ENCODE measurements at places on chromosomes 2 and 18. TPM values are rescaled to one million over a fixed set of nuclear protein-coding genes. Genes with fewer than 3 reads are reported as not detected.

Gene MC2R
- total RNA-seq = not detected

DNA sequence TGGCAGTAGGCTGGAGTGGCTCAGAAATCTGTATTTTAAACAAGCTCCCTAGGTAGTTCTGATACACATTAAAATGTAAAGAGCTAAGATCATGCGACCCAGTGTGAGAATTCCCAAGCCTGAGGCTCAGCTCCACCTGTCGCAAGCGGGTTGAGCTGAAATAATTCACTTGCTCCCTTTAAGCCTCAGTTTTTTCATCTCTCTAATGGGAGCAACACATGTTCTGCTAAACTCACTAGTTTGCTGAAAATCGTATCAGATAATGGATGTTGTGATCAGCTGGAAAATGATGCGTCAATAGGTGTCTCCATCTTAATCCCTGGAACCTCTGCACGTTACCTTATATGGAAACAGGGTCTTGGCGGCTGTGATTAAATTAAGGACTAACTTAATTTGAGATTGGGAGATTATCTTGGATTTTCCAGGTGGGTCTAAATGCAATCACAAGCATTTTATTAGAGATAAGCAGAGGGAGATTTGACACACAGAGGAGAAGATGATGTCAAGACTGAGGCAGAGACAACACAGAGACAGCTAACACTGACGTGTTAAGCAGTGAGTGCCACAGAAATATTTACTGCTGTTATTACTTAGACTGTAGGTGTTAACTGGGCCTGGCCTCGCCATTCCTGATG, 53.0 kb downstream of the POMC start:
- no peak overlapping the region for H3K27ac ChIP-seq
- no peaks in the 10 kb centered on the region for H3K4me1 ChIP-seq
- H3K27me3 ChIP-seq = peaks cover 1% of the 10 kb centered on the region

- no peak for DNase-seq
- H3K27me3 ChIP-seq = no peaks in the 10 kb centered on the region
- no peak overlapping the region for H3K27ac ChIP-seq
- no peaks in the 10 kb centered on the region for H3K4me1 ChIP-seq
Observed at GRCh38 chr2:159195697-159196096, 90.8 kb downstream of the WDSUB1 start.

Gene IL18RAP
- 15.0 TPM for total RNA-seq

Gene MLPH
- total RNA-seq = not detected

Gene ITGB6
- not detected for total RNA-seq

DNA sequence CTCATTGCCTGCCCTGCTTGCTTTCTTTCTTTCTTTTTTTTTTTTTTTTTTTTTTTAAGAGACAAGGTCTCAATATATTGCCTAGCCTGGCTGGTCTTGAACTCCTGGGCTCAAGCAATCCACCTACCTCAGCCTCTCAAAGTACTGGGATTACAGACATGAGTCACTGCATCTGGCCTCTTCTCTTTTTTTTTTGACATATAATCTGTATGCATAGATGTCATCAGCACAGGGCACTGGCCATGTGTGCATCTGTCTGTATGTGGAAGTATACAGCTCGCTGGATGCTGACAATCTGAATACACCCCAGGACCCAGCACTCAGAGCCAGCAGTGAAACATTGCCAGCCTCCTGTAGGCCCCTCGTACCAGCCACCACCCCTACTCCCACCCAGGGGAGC, 49.5 kb downstream of the TFCP2L1 start:
- H3K4me3 ChIP-seq = no peak overlapping the region
- no peak overlapping the region for H3K27ac ChIP-seq
- H3K4me1 ChIP-seq = no peaks in the 10 kb centered on the region

DNA sequence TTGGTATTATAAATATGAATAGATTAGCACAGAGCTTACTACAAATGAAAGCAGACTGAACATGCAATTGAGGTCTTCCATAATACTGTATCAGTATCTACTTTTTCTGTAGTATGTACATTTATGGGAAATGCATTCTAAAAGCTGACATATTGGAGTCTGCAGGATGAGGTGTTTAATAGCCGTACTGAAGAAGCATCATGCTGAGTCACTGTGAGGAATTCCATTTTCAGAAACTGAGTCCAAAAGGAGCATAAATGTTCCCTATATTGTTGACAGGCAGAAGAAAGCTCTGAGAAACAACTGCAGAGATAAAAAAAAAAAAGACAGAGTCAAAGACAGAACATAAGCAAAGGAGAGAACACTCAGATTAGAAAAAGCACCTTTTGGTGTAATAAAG, 366.7 kb upstream of the SPHKAP start:
- no peaks in the 10 kb centered on the region for H3K4me1 ChIP-seq
- no peak for DNase-seq
- H3K27ac ChIP-seq = no peak overlapping the region

GRCh38 chr2:36541891-36542595, 55.9 kb downstream of the FEZ2 start:
- H3K36me3 ChIP-seq = peaks cover 5% of the 10 kb centered on the region
- H3K27ac ChIP-seq = no peak overlapping the region
- H3K4me3 ChIP-seq = no peak overlapping the region

DNA sequence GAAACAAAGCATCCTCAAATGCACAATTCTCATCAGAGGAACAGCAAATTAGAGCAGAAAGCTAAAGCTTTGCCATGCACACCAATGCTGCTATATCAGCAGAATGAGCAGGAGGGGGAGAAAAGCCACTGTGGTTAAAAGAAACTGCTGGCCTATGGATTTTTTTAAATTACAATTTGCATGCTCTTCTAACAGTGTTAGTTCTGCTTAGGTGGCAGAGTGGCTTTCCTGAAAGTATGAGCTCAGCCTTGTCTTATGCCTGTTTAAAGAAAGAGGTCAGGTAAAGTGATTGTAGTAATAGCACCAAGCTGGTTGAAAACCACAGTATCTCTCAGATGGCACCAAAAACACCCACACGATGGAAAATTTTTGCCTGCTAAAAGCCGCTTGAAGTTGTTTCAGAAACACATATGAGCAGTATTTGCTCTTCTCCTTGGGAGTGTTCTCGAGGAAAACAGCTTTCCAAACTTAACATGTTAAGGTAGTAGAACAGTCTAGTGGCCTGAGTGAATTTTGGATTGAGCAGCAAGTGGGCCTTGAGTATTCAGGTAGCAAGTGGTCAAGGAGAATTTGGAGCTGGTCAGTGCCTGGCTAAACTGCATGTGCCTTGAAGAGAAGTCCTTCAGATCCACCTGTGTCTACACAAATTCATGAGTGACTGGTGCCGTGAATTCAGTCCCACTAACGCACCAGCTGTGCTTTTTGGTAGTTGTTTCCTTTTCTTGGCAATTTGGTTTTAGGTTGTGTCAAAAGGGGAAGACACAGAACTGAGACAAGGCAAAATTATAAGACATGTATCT, 19.6 kb upstream of the NDUFV2 start:
- H3K36me3 ChIP-seq = peaks cover 11% of the 10 kb centered on the region
- peaks cover 40% of the 10 kb centered on the region for H3K4me1 ChIP-seq
- H3K27me3 ChIP-seq = no peaks in the 10 kb centered on the region
- peak overlapping the region; percentile 97 for H3K27ac ChIP-seq

- peaks cover 2% of the 10 kb centered on the region for H3K27me3 ChIP-seq
- H3K36me3 ChIP-seq = no peaks in the 10 kb centered on the region
- no peak overlapping the region for H3K4me3 ChIP-seq
- H3K4me1 ChIP-seq = no peaks in the 10 kb centered on the region
- H3K27ac ChIP-seq = no peak overlapping the region
Observed at GRCh38 chr18:21331065-21331464, 89.0 kb downstream of the GREB1L start.

DNA sequence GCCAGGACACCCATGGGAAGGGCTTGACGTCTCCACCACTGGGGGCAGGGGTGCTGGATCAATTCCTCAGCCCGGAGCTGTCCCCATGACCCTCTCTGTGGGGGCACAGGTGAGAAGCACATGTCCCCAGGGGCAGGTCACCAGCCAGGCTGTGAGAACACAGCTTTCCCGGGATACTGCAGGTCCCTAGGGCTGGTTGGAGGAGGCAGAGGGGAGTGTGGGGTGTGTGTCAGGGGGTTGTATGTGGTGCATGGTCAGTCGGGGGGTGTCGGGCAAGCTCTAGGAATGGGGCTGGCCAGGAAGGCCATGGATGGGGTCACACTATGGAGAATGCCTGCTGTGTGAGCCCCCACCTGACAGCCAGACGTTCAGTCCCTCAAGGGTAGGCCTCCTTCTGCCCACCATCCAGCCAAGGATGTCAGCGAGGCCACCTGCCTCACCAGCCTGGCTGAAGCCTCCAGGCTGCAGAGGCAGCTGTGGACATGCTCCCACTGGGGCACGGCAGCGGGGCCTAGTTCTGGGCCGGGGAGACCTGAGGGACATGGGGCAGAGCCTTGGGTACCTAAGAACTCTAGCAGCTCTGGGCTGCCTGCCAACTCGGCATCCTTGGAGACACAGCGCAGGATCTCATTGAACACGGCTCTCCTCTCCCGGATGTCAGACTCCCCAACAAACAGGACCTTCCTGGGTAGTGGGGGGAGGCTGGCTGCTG, 10.3 kb downstream of the HS1BP3 start:
- H3K27ac ChIP-seq = no peak overlapping the region
- DNase-seq = no peak
- H3K27me3 ChIP-seq = no peaks in the 10 kb centered on the region
- no peak overlapping the region for H3K4me3 ChIP-seq
- H3K4me1 ChIP-seq = no peaks in the 10 kb centered on the region

DNA sequence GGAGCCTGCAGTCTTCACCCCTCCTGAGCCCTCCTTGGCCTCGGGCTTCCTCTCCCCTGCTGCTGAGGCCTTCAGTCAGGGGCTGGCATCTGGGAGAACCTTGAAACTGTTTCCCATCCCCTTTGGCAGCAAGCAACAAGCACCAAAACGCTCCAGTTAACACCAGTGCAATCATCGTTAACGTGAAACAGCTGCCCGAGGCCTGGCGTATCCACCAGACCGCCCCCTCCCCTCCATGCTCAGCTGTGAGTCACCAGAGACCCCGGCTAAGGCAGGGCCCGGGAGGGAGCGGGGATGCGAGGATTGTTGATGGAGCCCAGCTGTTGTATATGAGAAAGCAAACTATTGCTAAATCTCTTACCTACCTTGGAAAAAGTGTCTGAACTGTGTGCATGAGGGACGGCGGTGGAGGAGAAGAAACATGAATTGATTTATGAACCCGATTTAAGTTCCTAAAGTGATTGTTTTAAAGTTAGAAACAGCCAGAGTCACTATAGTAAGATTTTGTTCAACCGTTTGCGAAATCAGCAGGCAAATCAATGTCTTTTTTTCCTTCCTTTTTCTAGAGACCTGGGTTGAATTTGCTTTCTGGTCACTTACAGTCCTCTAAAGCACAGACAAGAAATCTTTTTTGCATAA, 5.2 kb downstream of the ZFP36L2 start:
- H3K27me3 ChIP-seq = peaks cover 2% of the 10 kb centered on the region
- peak; percentile 79 for DNase-seq
- peak overlapping the region; percentile 96 for H3K27ac ChIP-seq

- peaks cover 59% of the 10 kb centered on the region for H3K36me3 ChIP-seq
- no peak overlapping the region for H3K27ac ChIP-seq
- no peak overlapping the region for H3K4me3 ChIP-seq
- H3K27me3 ChIP-seq = no peaks in the 10 kb centered on the region
- peaks cover 18% of the 10 kb centered on the region for H3K4me1 ChIP-seq
Observed at GRCh38 chr2:241092677-241093076, 9.4 kb downstream of the MTERF4 start.

DNA sequence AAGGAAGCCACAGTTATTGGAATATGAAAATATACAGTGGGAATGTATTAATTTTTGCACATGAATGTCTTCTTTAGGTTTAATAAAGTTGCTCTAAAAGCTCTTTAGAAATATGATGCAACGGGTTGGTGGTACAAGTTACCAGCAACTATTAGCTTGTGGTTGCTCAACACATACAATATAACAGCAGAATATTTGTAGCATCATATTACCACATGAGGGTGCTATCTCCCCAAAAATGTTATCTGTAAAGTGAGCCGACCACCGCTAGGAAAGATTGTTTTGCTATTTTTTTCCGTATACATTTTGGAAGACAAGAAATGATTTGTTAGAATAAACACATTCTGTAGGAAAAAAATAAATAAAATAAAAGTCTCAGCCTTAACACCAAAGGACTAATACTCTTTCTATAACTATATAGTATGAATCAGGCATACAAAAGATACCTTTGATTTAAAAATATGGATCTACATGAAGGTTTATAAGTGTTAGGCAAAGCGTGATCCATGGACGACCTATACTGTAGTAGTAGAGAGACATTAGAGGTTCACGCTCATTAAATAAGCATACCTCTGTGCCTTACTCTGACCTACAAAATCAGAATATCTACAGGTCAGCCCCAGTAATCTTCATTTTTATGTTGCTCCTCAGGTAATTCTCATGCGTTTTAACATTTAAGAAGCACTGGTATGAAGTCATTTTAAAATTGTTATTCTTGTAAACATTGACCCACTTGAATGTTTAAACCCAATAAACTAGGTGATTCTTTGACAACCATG, 1110.6 kb upstream of the ACVR2A start:
- no peaks in the 10 kb centered on the region for H3K4me1 ChIP-seq
- H3K27me3 ChIP-seq = no peaks in the 10 kb centered on the region
- H3K36me3 ChIP-seq = no peaks in the 10 kb centered on the region
- DNase-seq = no peak
- H3K4me3 ChIP-seq = no peak overlapping the region
- H3K27ac ChIP-seq = no peak overlapping the region

Gene AFF3
- 5.7 TPM for total RNA-seq

Gene DHRS9
- 4.5 TPM for total RNA-seq

Gene ALK
- not detected for total RNA-seq

GRCh38 chr2:216695401-216695821, at the start of gene IGFBP5:
Gene IGFBP5 (minus strand): TSS chr2:216695549. CDS start chr2:216694775, 774 bp downstream.
- peaks cover 61% of the 10 kb centered on the region for H3K27me3 ChIP-seq
- H3K4me1 ChIP-seq = peaks cover 18% of the 10 kb centered on the region
- no peaks in the 10 kb centered on the region for H3K36me3 ChIP-seq
- H3K4me3 ChIP-seq = peak within 1 kb of the TSS; percentile 89
- H3K27ac ChIP-seq = no peak within 1 kb of the TSS
- no peak for DNase-seq

GRCh38 chr2:200338692-200339091, 32.2 kb downstream of the SPATS2L start:
- no peaks in the 10 kb centered on the region for H3K27me3 ChIP-seq
- no peak for DNase-seq
- peaks cover 21% of the 10 kb centered on the region for H3K4me1 ChIP-seq
- H3K27ac ChIP-seq = no peak overlapping the region
- no peak overlapping the region for H3K4me3 ChIP-seq

GRCh38 chr2:17867133-17867532, 11.3 kb upstream of the KCNS3 start:
- H3K27ac ChIP-seq = no peak overlapping the region
- no peak for DNase-seq
- H3K27me3 ChIP-seq = no peaks in the 10 kb centered on the region

DNA sequence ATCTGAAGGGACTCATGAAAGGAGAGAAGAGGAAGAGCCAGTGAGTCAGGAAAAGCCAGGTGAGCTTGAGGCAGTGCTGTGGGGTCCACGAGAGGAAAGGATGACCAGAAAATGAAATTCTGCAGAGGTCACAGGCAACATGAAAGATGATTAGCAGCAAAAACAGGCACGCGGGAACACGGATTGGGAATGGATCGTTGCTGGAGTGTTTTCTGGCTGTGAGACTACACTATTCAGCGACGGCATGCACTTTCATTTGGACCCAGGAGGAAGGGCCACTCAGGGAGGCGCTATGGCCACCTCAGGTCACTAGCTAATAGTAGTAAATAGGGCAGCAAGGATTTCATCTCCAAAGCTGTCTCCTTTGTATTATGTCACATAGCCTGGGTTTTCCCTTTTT, 44.8 kb downstream of the ZNF532 start:
- peaks cover 6% of the 10 kb centered on the region for H3K27me3 ChIP-seq
- H3K4me3 ChIP-seq = no peak overlapping the region
- no peak for DNase-seq
- no peak overlapping the region for H3K27ac ChIP-seq
- H3K36me3 ChIP-seq = no peaks in the 10 kb centered on the region

- no peak overlapping the region for H3K27ac ChIP-seq
- H3K27me3 ChIP-seq = peaks cover 13% of the 10 kb centered on the region
- no peaks in the 10 kb centered on the region for H3K4me1 ChIP-seq
Observed at GRCh38 chr2:205858881-205859441, 176.7 kb downstream of the NRP2 start.

All from activated CD4-positive, alpha-beta T cell treated with anti-CD3 and anti-CD28 coated beads, Interleukin-2, amount 10 ng/mL, durations not matched to agents 24 days and 14 days (primary cell).